K562 (cell line): ENCODE measurements at places on chromosomes 1 and 21.

DNA sequence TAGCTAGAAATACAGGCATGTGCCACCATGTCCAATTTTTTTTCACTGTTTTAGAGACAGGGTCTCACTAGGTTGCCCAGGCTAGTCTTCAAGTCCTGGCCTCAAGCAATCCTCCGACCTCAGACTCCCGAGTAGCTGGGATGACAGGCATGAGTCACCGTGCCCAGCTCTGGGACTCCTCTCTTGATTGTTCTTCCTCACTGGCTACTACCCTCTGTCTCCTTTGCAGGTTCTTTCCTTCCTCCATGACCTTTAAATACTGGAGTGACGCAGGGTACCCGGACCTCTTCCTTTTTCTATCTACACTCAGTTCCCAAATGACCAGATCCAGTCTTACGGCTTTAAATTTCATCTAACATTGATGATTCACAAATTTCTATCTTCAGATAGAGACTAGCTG is 34.9 kb downstream of the ASH1L start:
- DNase-seq, result peak; percentile 14

- no peak for DNase-seq
Measured at GRCh38 chr1:18874600-18874999, 15.1 kb upstream of the TAS1R2 start.

- DNase-seq, result no peak
Measured at GRCh38 chr1:158374860-158375259, 21.2 kb downstream of the CD1E start.

DNA sequence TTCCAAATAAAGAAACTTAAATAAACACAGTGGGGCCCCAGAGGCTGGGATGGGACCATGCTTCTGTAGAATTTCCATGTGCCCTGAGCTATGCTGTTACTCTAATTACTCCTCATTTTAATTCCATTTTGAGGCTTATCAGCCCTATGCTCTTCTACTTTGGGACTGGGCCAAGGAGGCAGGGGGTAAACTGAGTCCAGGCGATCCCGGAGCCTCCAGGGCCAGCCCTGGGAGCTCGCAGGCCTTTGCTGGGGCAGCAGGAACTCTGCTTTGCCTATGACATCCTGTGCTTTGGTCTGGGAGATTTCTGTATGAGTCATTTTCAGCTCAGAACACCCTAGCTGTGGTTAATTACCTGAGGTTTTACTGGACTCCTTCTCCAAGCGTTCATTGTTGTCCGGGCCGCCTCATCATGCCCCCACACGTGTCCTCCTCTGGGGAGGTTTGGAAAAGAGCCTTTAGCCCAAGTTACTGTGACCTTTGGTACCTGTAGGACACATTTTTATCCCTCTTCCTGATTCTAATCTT is 95.7 kb downstream of the RHOU start:
- no peak for DNase-seq

GRCh38 chr21:40829308-40829707 is 17.6 kb downstream of the DSCAM start:
- no peak for DNase-seq

DNA sequence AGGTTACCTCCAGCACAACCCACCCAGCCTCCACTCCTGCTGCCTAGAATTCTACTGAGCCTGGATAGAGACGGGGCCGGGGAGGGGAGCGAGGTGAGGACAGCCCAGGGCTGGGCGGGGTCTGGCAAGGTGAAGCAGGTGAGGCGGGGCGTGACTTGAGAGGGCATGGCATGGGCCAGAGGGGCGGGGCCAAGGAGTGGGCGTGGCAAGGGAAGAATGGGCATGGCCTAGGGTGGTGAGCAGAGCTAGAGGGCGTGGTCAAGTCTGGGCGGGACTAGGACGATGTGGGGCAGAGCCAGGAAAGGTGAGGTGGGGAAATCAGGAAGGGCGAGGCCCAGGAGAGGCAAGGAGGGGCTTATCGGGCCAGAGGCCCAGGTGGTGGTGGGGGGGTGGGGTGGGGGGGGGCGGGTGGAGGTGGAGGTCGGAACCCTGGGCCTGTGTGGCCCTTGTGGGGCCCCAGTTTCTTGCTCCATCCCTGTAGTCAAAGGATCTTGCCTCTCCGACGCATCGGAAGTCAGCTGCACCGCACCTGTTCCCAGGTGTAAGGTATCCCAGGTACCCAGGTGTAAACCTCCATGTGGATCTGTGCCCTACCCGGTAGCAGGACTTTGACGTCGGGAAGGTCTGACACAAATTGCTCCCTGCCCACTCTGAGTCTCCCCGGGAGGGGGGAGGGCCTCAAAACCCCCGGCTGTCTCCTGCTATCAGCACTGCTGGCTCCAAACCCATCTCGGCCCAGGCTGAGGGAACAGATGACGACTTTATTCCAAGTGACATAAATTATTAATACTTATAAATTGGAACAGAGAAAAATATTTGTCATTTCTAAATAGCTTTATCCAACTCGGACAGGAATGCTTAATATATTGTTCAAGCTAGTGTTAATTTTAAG is 32.9 kb upstream of the UTS2 start:
- peak; percentile 94 for DNase-seq

DNA sequence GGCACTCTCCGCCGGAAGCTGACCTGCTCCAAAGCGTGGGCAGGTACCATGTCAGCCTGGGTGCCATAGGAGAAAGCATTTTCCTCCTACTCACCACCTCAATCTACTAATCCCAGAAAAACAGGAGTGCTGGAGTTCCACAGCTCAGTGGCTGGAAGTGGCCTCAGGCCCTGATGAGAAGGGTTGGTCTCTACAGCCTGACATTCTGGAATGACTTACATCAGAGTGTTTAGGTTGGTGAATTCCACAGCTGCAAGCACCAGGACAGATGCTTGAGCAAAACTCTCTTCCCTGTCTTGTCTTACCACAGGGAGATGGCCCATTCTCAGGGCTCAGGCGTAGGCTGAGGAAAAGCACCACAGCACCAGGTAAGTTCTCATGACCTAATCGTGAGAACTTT is 5.5 kb downstream of the SEC16B start:
- no peak for DNase-seq

- DNase-seq, result peak; percentile 39
Measured at GRCh38 chr1:214280386-214281020, 456 bp upstream of the SMYD2 start.

- no peak for DNase-seq
Measured at GRCh38 chr1:205283270-205284147, 38.0 kb downstream of the NUAK2 start.

DNA sequence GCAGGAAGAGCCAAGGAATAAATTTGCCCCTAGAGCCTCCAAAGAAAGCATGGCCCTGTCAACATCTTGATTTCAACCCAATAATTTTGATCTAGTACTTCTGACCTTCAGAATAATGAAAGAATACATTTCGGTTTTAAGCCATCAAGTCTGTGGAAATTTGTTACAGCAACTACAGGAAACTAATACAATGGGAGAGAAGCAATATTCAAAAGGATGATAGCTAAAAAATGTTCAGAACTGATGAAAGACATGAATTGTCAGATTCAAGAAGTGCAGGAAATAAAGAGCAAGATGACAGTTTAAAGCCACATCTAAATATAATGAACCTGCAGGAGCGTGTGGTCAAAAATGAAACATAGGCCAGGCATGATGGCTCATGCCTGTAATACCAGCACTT is 24.8 kb upstream of the IFFO2 start:
- DNase-seq, result no peak

GRCh38 chr1:32426489-32427255 is 32.4 kb upstream of the BSDC1 start:
- no peak for DNase-seq

- DNase-seq, result no peak
Measured at GRCh38 chr21:37522641-37523295, 156.2 kb downstream of the DYRK1A start.

GRCh38 chr1:112564081-112564480 is 54.9 kb downstream of the ST7L start:
- DNase-seq, result no peak

- DNase-seq, result no peak
Measured at GRCh38 chr1:49364676-49365075, 588.0 kb upstream of the BEND5 start.

DNA sequence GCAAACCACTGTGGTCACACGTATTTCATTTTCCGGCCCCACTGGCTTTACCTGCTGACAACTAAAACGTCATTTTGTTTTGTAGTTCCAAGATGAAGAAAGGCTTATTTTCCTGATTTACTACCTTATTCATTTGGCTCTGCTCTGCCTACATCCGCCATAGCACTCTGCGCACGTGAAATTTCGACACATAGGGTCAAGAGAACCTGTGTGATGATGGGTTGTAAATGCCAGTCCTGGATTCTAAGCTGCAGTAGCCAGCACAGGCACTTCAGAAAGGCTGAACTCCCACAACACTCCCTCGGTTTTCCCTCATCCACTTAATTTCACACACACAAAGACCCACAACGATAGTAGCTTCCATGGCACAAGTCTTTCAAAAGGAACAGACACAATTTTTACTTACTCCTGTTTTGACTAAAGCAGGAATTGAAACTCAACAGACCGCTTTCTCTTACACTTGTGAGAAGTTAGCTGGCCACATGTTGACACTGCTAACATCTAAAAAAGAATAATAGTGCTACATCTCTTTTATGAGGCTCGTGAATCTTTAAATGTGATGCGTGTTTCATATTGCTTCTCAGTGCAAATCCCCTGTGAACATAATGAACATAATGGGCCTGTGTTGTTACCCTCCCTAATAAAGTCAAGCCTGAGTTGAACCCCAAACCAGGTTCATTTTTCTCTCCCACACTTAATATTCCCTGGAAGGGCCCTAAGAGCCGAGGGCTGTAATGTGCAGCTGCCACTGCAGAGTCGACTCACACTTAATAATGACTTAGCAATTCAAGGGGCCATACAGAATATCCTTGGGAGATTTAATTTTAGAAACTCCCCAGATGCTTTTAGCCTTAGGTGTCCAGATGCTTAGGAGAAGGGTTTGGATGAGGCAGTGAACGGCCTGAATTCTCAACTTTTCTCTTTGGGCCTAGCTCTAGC is 1.5 kb upstream of the RUNX1 start:
- DNase-seq, result no peak

GRCh38 chr1:169833179-169833901 is 38.6 kb upstream of the METTL18 start:
- DNase-seq, result no peak

DNA sequence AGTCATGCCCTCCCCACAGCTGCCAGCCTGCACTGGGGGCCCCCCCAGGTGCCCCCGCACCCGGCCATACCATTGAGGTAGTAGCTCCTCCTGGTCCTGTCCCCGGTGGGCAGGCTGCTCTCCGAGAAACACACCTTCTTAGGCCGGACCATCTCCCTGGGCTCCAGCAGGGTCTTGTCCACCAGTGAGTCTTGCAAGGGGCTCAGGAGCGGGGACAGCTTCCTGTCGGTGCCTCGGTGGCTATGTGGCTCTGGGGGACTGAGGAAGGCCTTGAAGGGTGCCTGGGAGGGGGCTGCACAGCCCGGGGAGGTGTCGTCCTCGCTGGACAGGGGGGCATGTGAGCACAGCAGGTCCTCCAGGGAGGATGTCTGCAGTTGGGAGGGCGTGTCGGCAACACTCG is 12.9 kb upstream of the FTCD start:
- no peak for DNase-seq

DNA sequence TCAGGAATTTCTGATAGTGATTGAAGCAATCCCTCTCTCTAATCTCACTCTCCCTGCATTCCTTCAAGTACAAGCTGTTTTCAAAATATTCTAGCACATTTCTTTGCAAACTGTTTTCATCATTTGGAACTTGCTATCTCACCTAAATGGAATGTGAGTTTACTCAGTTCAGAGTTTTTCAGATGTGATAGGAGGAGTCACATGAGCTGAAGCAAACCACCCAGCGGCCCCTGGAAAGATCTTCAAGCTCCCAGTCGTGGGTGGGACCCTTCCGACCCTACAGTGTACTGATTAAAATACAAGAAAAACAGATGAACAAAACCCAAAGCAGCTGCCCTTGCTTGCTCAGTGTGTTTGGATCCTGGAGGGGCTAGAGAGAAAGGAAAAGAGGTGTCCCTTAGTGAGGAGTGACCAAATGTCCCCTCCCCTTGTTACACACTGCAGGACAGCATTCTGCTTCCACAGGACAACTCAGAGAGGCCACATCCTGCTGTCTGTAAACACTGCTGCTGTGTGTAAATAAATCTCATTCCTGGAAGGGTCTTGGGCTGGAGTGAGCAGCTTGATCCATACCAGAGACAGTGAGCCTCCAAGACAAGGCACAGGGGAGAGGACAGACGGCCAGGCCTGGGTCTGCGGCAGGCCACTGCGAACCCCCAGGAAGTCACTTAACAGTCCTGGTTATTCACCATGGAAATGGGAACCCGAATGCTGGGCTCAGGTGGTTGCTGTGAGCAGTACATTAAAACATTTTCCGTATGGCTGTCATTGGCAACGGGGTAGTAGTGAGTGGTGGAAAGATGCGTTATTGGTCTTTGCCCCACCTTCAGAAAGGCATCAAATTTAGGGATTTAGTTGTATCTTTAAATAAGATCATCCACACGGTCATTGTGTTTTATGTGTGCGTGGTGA is 229.2 kb downstream of the RHOU start:
- DNase-seq, result no peak

- no peak for DNase-seq
Measured at GRCh38 chr1:28974432-28974831, 60.1 kb downstream of the EPB41 start.

GRCh38 chr1:229153955-229154548 is 116.9 kb upstream of the RAB4A start:
- no peak for DNase-seq

DNA sequence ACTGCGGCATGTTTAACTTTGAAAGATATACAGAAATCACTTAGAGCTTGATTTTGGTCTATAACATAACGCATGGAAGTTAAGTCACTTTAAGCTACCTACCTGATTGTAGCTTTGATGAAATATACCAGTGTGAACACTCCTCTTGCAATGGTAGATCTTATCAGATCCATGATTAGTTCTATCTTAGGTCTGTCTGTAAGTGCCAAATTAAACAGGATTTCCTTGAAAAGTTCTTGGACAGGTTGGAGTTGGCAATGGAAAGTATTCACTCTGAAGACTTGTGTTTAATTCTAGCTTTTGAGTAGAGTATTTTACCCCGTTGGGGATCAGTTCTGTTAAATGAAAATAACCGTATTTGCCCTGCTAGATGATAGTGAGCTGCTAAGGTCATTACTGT is 4.1 kb upstream of the ADGRL4 start:
- DNase-seq, result no peak

GRCh38 chr1:33616780-33617179 is 144.3 kb downstream of the ZSCAN20 start:
- no peak for DNase-seq

- DNase-seq, result no peak
Measured at GRCh38 chr1:118317842-118318614, 133.0 kb upstream of the SPAG17 start.

- no peak for DNase-seq
Measured at GRCh38 chr1:234176000-234176399, 197.3 kb upstream of the COA6 start.

- no peak for DNase-seq
Measured at GRCh38 chr1:32321712-32322291, 14.2 kb downstream of the MARCKSL1 start.

GRCh38 chr1:151831605-151832004 is at the start of gene RORC:
RORC (minus strand) TSS chr1:151831802; CDS start chr1:151831764, 38 bp downstream.
- no peak for DNase-seq

- DNase-seq, result no peak
Measured at GRCh38 chr1:184959626-184960025, 14.7 kb downstream of the NIBAN1 start.
